Activated CD8-positive, alpha-beta T cell treated with anti-CD3 and anti-CD28 coated beads for 36 hours (primary cell): ENCODE measurements at places on chromosomes 12 and 14.
A peak's percentile ranks its signal among the peaks of the same experiment; 100 is the strongest.

DNA sequence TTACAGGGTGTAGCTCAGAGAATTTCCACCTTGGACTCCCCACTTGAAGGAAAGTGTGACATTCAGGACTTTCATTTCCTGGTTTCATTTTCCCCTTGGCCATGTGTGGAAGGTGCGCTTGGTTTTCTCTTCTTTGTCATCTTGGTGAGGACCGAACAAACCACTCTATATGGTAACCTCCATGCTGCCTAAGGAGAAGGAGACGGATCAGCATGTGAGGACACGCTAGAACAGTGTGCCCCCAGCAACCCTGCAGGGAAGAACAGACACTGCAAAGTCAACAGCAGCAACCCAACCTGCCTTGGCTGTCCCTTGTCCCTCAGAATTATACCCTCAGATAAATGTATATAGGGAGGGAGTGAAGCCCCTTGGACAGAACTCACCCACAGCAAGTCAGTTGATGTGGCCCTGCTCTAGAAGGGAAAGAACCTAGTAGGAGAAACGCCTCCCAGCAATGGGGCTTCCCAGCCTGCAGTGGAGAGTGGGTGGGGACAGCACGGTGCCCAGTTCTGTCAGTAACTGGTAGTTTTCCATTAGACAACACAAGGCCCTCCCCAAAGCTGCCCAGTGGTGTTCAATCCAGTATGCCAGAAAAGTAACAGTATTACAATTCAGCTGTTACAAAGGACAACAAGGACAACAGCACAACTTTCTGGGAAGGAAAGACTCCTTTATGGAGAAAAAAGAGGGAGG lies 18.9 kb upstream of the COCH start:
- peak; percentile 78 for DNase-seq

- DNase-seq = no peak
Measured at GRCh38 chr14:56026506-56026905, 91.7 kb upstream of the PELI2 start.

GRCh38 chr12:131853832-131854797 lies 25.9 kb downstream of the MMP17 start:
- no peak for DNase-seq

GRCh38 chr14:77197988-77198387 lies 16.4 kb downstream of the TMEM63C start:
- no peak for DNase-seq

GRCh38 chr12:71871116-71871515 lies 31.6 kb downstream of the TBC1D15 start:
- DNase-seq = no peak

- no peak for DNase-seq
Measured at GRCh38 chr14:96167224-96168148, 37.2 kb upstream of the BDKRB2 start.

DNA sequence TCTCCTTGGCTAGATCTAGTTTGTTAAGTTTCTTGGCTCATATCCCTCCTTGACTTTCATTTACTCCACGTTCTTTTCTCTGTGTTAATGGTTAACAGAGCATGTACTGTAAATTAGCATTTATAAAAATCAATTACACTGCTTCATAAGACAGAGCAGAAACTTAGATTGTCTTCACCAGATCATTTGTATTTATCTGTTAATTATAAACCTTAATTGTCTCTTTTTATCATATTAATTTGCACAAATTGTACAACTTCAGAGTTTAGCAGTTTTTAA lies 221.2 kb upstream of the EGLN3 start:
- no peak for DNase-seq

DNA sequence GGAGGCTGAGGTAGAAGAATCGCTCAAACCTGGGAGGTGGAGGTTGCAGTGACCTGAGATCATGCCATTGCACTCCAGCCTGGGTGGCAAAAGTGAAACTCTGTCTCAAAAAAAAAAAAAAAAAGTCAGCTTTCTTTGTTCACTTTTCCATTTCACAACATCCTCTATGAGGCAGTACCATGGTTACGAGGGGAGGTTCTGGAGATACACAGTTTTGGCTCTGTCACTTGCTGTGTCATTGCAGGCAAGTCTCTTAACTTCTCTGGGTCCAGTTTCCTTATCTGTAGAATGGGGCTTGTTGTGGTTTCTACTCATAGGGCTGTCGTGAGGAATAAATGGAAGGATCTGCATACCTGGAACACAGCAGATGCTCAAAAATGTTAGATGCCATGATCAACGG lies 75.6 kb upstream of the SLC24A4 start:
- no peak for DNase-seq

GRCh38 chr12:6018265-6018664 lies 73.2 kb upstream of the ANO2 start:
- DNase-seq = no peak

DNA sequence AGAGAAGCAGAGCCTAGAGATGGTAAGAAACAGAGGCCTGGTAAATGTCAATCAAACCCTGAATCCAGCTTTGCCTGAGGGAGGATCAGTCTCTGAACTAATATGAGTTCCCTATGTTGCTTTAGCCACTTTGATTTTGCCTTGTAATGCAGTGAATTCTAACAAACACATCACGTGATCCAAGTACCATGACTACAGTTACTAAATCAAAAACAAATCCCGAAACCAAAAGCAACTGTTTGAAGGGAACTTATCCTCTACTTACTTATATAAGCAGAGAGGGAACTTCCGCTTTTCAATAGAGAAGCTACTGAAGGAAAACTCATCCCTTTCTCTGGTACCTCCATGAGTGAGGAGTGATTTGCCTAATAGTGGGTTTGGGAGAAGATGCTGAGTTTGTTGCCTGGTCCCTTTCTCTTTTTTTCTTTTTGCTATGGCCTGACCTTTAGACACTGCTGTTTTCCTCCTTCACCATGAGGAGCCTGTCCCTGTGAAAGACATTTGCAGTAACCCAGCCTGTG lies 7.7 kb upstream of the PPTC7 start:
- DNase-seq = no peak
